Esophagus muscularis mucosa (tissue), 4 donors: ENCODE measurements at places on chromosomes 12 and 14. TPM values are rescaled to one million over a fixed set of nuclear protein-coding genes. Genes with fewer than 3 reads are reported as not detected.

DNA sequence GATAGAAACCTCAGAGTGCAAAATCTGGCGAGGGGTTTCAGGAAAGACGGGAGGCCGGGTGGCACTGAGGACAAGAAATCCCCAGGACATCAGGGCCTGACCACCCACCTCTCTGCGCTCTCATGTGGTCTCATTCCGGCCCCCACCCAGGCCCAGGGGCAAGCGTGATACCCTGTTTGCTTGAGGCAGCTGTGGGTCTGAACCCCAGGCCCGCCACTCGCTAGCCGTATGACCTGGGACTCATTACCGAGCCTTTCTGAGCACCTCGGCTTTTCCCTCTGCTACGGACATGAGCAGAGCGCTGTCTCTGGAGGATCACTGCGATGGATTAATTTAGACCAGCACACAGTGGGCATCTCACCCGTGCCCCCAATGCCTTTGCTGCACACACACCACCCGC is 25.5 kb upstream of the BCDIN3D start:
- DNase-seq: no peak

SMIM41 gene
- total RNA-seq: 26.6 TPM

- no peak for DNase-seq
Observed at GRCh38 chr14:39180553-39180952, 5.5 kb downstream of the PNN start.

PRH2 gene
- not detected for total RNA-seq

YLPM1 gene
- total RNA-seq: 31.0 TPM

DNA sequence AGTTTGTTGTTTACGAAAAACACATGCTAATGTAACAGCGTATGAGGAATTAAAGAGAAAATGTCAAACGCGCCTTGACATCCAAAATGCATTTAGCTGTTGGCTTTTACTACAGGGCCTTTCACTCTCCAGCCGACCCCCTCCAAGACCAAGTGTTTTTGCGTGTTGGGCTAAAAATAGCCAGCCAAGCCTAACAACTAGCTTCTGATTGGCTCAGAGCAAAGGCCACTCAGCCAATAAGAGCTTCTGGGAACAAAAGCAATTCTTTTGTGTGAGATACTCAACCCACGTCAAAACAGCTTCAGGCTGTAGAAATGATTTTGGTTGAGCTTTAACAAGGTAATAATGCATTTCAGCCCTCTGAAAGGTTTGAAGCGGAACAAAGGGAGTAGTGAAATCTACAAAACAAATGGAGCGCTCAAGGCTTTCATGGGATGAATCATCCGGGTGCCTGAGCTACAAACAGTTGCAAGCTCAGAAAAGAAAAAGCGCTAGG is 198.7 kb upstream of the DCN start:
- no peak for DNase-seq
